ENCODE measurements at places on chromosomes 6 and 20.

GRCh38 chr6:73985891-73986290, 289.9 kb downstream of the CD109 start:
- DNase-seq = no peak

- DNase-seq = no peak
These were observed 14.0 kb upstream of the FAM50B start for GRCh38 chr6:3835055-3835731.

DNA sequence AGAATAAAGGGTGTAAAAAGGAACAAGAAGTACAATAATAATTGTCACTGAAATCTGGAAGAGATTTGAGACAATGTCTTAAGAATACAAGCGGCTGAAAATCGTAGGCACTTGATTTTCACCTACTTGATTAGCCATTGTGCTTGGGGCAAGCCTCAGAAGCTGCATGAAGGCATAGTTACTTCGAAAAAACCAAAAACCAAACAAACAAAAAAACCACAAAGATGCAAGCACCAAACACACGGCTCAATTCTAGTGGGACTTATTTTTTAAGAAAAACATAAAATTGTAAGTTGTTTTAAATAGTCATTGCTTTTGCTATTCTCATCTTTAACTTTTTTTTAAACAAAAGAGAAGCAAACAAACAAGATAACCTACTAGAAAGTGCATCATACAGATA, 235.6 kb downstream of the OGFRL1 start:
- no peak for DNase-seq

DNA sequence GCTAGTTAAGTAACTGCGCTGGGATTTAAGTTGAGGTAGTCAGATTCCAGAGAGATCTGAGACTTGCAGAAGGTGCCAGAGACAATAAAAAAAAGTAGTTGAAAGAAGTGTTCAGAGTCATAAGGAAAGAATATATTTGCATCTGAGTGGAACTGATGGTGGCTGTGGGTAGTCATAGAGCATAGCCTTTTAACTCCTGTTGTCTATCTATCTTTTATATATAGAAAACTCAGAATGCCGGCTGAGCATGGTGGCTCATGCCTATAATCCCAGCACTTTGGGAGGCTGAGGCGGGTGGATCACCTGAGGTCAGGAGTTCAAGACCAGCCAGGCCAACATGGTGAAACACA, 62.0 kb downstream of the CARMIL1 start:
- no peak for DNase-seq

GRCh38 chr6:77466451-77467437, 3.5 kb upstream of the HTR1B start:
- DNase-seq = no peak

GRCh38 chr6:112485120-112485826, 138.1 kb downstream of the RFPL4B start:
- no peak for DNase-seq

DNA sequence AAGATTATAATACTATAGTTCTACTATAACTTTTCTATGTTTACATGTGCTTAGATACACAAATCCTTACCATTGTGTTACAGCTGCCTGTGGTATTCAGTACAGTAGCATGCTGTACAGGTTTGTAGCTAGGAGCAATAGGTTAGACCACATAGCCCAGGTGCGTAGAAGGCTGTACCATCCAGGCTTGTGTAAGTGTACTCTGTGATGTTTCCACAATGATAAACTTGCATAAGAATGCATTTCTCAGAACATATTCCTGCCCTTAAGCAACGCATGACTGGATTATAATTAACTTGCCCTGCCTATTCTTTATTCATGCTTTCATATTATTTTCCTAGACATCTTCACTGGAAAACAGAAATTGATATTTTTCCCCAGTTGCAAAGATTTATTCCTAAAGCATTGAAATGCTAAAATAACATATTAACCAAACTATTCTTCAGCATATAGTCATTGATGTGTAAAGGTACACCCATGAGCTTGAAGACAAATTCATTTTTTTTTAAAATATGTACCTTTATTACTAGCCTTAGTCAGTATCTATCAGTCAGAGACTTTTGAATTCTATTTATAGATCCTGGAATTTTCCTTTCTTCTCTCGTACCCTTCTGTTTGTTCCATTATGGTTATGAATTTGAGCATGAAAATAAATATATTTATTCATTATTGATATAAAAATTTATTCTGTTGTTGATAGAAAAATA, 7.2 kb upstream of the CTAGE9 start:
- no peak for DNase-seq

GRCh38 chr20:14915356-14915755, 577.9 kb upstream of the FLRT3 start:
- no peak for DNase-seq

- no peak for DNase-seq
These were observed 65.9 kb downstream of the TPD52L1 start for GRCh38 chr6:125219361-125219895.

DNA sequence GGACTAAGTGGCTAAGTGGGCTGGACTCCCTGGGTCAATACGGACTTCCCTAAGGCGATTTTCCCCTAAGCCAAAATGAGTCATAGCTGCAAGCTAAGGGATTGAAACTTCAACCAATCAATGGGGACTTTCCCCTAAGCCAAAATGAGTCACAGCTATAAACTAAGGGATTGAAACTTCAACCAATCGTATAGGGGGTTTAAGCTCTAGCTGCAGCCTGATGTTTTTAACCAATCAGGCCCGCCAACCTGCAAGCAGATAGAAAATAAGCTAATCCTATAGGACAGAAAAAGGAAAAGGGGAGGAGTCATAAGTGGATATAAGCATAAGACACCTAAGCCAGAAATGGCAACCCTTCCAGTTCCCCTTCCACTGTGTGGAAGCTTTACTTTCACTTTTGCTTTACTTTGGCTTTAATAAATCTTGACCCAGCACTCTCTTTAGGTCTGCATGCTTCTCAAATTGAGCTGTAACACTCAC, 655.0 kb upstream of the HS3ST5 start:
- DNase-seq = no peak

DNA sequence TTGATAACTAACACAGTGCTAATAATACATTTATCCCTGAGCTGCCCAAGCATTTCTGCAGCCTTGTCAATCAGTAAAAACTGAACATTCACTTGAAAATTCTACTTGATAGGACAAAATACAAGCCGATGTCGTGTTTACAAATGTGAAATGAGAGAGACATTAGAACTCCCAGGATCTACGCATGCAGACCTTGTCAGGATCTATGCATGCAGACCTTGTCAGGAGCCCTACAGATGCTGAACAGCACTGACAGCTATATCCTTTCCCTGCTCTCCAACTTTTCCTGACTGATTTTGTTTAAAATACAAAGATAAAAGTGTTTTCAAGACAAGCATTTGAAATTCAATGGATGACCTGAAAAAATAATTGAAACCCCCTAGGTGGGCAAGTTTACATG, 28.9 kb downstream of the INSM1 start:
- no peak for DNase-seq

DNA sequence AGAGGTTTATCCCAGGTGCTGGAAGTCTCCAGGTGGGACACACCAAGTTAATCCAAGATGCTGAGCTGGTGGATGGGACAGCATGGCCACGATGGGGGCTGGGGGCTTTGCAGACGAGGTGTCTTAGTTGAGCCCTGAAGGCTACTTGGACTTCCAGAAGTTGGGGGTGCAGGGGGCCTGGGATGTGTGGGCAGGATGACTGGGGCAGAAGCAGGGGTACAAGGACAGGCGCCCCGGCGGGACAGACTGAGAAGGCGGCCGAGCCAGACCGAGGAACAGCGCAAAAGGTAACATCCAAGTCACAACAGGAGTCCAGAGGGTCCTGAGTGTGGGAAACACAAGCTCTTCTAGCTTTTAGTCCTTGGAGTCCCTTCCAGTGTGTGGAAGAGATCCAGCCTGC, 23.8 kb downstream of the RAMACL start:
- no peak for DNase-seq

GRCh38 chr6:127864701-127865100, 36.2 kb downstream of the THEMIS start:
- no peak for DNase-seq

DNA sequence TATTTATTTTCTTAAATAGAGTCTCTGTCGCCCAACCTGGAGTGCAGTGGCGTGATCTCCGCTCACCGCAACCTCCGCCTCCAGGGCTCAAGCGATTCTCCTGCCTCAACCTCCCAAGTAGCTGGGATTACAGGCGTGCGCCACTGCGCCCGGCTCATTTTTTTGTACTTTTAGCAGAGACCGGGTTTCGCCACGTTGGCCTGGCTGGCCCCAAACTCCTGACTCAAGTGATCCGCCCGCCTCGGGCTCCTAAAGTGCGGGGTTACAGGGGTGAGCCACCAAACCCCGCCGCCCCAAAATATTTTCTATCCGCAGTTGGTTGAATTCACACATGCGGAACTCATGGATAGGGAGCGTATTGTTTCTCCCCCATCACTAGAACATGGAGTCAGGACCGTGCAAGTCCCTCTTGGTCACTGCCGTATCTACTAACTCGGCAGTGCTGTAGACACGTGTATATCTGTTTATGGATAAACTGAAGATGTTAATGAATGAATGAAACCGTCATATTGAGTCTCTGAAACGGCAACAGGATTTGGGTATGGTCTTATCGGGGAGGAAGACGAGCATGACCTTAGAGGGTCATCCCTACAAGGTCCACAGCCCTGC, 904 bp downstream of the MKKS start:
- no peak for DNase-seq

- DNase-seq = no peak
These were observed 321.2 kb downstream of the UBE3D start for GRCh38 chr6:82744286-82745015.

DNA sequence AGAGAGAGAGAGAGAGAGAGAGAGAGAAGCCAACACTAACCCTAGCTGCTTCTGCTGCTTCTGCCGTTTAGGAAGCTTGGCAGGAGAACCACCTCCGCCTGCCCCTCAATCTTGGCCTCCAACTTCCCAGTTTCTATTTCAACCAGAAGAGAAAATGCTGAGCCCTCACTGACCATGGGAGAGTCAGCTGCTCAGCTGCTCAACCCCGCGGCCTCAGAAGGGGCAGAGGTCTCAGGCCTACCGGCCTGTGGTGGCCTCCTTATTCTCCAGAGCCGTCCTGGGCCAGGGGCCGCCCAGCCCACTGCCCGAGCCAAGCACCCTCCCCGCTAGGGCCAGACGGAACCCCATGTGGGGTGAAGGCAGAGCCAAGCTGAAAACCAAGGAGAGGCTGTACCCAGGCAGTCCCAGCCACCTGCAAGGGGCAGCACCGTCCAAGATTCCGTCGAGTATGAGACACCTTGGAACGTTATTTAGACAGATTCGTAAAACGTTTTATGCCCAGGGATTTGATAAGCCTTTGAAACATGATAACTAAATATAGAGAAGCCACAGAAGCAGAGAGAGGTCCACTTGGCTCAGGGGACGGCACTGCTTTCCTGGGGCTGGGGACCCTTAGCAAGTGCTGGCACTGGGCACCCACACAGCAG, 116.6 kb downstream of the DLL1 start:
- no peak for DNase-seq

DNA sequence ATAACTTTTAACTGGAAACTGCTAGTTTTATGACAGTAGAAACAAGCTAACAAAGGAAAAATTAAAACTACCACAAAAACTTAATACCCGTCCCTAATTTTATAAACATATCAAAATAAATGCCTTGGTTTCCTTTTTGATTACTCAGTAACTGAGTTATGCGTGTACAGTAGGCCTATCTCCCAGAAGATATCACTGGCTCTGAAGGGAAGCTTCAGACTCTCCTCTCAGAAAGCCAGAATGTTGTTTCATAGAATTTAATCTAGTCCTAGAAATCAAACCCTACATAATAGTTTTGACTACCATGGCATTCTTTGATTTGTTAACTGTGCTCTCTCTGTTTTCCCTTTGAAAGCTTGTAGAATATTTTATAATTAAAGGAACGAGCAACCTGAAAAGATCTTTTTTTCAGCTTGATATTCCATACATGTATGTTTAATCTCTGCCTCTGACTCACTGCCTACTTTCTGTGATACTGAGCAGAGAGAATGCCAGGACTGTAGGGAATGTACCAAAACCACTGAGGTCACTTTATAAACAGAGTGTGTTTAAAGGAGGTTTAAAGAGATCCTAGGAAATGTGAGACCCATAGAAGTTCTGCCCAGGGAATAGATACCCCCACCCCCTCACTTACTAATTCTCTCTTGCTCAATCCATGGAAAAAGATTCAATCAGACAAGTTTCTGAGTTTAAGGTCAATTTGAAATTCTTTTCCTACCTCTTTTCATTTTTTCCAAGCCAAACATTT, 311.5 kb downstream of the HDGFL1 start:
- no peak for DNase-seq

- no peak for DNase-seq
These were observed 61.5 kb downstream of the SEL1L2 start for GRCh38 chr20:13928901-13929300.
